CD4-positive, alpha-beta T cell treated with Interleukin-15 for 4 hours (primary cell): ENCODE measurements at places on chromosomes 16 and 17.

GRCh38 chr17:30915833-30916611, 5.7 kb upstream of the ADAP2 start:
- no peak for DNase-seq

GRCh38 chr17:352421-353212, at the start of gene RPH3AL:
RPH3AL (minus strand) TSS chr17:352807; CDS start chr17:327543, 25,264 bp downstream.
- no peak for DNase-seq

DNA sequence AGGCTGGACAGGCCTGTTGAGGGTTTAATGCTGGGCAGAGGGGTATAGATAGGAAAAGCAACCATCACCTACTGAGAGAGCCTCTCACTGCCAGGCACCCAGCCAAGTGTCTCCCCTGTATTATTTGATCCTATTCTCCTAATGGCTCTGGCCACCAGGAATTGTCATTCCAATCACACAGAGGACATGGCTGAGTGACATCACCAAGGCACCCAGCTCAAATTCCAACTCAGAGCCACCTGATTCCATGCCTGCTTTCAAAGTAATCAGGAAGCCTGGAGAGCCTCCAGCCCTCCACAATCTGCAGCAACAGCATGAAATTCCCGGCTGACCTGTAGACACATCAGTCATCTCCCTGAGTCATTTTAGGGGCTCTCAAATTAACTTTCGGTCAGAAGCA, 368.9 kb upstream of the C16orf82 start:
- DNase-seq = no peak

DNA sequence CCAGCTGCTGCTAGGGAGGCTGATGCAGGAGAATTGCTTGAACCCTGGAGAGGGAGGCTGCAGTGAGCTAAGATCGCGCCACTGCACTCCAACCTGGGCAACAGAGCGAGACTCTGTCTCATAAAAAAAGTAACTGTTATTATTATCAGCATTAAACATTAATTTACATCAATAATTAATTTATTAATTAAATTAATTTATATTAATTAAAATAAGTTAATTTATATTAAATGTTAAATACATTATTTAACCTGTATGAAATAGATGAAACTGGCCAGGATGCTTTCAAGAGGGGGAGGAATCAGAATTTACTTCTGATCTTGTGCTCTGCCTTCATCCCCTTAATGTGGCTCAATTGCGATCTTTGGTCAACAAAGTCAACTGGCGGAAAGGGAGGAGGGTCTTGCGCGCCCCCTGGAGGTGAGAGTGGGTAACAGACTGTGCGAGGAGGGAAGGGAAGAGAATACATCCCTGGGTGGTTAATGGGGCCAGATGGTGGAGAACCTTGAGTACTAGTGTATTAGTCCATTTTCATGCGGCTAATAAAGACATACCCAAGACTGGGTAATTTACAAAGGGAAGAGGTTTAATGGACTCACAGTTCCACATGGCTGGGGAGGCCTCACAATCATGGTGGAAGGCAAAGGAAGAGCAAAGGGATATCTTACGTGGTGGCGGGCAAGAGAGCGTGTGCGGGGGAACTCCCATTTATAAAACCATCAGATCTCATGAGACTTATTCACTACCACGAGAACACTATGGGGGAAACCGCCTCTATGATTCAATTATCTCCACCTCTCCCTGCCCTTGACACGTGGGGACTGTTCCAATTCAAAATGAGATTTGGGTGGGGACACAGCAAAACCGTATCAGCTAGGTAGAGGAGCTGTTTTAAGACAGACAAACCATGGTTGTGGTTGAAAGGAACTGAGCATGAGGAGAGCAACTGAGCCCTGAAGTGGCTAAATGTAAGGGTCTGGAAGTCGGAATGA, 15.7 kb upstream of the CPPED1 start:
- DNase-seq = peak; percentile 73

GRCh38 chr16:7391694-7392093, 59.0 kb downstream of the RBFOX1 start:
- DNase-seq = no peak

DNA sequence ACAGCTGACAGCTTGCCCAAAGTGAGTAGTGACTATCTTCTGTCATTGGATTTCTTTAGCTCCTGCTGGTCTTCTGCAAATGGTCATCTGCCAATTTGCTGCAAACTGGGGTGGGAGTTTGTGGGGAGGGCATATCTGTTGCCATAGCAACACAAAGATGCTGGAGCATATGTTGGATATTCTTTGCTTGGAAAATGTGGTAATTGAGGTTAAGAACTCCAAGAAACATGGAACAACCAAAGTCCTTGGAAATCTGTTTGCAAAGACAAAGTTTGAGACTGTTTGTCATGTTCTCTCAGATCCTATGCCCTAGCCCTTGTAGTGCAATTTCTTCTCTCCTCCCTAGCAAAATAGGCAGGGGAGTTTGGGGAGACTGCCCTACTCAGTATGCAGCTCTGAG, 155.3 kb downstream of the PRKCB start:
- DNase-seq = no peak

GRCh38 chr16:57299009-57299718, 14.7 kb upstream of the PLLP start:
- peak; percentile 53 for DNase-seq

DNA sequence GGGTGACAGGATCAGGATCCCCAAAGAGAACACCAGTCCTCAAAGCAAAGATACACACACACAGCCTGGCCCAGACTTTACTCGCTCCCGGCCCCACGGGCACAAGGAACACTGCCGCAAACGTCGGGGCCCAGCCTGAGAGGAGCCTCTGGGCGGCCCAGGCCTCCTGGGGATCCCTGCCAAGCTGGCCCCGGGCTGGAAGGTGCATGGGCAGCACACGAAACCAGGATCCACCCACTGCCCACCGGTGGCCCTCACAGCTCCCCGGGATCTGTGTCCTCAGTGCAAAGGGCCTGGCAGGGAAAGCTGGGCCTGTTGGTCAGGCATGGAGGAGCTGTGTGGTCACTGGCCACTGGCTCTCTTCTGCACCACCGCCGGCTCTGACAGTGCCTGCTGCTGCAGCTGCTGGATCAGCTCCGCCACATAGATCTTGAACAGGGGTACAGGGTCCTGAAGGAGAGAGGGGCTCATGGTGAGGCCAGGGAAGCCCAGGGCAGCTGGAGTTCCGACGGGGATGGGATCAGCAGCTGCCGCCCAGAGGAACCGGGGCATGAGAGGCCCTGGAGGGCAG, 2.9 kb downstream of the MRPL28 start:
- no peak for DNase-seq

GRCh38 chr17:78957128-78957527, 22.6 kb downstream of the LGALS3BP start:
- no peak for DNase-seq

DNA sequence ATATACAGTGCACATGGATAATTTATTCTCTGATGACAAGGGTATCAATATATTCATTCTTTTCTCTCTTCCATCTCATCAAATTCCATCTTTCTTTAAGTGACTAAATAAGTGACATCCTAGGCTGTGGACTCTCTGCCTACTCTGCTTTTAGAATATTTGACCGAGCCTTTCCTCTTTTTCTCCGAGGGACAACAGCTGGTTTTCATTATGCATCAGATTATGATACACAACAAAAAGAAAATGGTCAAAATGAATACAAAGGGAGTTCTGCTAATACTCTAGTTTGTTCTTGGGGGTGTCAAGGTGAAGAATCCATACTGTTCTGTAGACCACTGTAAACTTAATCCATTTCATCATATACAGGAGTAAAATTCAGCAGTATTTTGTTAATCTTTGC, 942.6 kb downstream of the KCNJ2 start:
- DNase-seq = no peak

DNA sequence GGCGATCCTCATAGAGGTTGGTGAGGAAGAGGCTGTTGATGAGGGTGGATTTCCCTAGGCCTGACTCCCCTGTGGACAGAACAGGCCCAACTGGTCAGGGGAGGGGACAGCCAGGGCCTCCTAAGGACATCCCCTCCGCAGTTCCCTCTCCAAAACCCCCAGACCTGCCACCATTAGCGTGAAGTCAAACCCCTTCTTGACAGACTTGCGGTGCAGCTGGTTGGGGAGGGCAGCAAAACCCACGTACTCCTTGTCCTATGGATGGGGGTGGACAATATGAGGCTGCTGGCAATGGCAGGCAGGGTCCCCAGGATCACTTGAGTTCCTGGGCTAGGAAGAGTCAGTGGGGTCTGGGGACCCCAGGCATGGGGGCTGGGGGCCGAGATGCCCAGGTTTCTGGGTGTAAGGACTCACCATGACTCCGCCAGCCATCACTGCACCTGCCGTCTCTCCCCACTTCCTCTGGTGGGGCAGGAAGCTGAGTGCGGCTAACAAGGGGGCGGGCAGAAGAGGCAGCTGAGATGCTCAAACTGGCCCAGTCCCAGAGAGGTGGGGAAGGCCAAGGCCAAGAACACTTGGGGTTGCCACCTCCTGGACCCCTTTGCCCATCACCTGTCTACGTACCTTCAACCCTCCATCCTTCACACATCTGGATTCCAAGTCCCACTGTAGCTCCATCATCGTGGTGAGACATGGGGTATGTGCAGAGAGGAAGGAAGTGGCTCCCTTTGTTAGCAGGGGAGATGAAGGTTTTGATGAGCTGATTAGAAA, at the start of gene SEPTIN1:
TSS of gene SEPTIN1 (minus strand) at position 451 of the 771 bp plus-strand sequence. CDS start at position 432, 19 bp downstream.
- peak; percentile 81 for DNase-seq

DNA sequence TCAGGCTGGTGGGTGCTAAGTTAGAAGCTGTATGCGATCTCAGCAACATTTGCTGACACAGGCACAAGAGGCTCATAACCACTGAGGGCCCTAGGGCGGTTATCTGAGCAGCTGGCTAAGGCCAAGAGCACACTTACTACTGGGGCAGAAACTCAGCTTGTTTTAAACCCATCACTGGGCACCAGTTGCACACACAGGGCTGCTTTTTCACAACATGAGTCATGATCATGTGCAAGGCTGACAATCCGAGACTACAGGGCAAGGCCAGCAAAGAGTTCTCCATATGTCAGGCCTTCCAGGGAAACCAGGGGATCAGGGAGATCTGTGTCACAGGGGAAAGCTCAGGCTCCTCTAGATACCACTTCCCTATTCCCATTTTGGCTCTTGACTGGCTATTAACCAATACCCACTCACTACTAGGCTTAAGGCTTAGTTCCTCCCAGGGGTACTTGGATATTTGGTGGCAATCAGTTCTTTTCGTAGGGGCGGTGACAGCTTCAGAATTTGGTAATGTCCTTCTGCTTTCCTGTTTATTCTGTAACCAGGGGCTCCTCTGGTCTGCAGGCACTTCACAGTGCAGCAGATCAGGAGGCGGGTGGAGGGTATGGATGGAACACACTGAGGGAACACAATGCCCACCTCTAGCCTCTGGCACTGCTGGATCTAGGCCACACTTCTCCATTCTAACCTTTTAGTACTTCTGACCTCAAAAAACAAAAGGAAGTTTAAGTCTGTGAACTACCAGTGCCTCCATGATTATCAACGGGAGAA, 44.9 kb upstream of the ERN1 start:
- DNase-seq = no peak

DNA sequence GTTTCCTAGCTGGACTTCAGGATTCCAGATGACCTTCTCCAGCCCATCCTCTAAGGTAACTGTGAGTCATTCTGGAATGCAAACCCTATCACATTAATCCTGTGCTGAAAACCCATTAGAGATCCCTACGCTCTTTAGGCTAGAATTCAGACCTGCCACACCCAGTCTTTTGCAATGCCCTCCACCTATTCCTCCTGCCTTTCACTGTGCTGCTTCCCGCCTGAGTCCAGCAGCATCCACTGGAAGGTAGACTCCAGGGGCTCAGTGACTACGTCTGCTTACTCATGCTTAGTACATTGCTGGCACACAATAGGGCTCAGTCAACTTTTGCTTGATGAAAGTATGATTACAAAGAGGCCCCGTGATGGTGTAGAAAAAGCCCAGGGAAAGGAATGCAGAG, 121.1 kb downstream of the SPACA3 start:
- no peak for DNase-seq

- no peak for DNase-seq
Observed at GRCh38 chr16:9094011-9094846, 2.8 kb downstream of the HAPSTR1 start.

- DNase-seq = no peak
Observed at GRCh38 chr16:13110124-13110796, 208.9 kb downstream of the SHISA9 start.

DNA sequence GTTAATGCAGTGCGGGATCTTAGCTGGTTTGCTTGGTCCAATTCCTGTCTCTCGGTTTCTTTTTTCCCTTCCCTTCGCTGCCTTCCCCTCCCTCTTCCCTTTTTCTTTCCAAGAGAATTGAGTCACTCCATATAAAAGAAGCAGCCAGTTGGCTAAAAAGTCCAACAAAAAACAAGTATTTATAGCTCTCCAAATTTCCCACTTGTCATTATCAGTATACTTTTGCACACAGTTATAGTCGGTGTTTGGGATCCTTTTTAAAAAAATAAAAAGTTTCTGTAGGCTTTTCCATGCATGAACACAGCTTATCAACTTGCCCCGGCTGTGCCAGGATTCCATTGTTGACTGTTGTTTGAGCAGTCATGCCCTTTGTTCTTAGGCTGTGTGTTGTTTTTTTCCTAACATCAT, 24.9 kb downstream of the HMOX2 start:
- no peak for DNase-seq

- no peak for DNase-seq
Observed at GRCh38 chr17:76416457-76416856, 32.0 kb downstream of the SPHK1 start.

- DNase-seq = no peak
Observed at GRCh38 chr17:78972507-78973105, 7.1 kb downstream of the LGALS3BP start.

- DNase-seq = no peak
Observed at GRCh38 chr17:79752175-79752574, 21.4 kb downstream of the ENPP7 start.

GRCh38 chr17:48174833-48175523, 67.4 kb downstream of the SNX11 start:
- no peak for DNase-seq

DNA sequence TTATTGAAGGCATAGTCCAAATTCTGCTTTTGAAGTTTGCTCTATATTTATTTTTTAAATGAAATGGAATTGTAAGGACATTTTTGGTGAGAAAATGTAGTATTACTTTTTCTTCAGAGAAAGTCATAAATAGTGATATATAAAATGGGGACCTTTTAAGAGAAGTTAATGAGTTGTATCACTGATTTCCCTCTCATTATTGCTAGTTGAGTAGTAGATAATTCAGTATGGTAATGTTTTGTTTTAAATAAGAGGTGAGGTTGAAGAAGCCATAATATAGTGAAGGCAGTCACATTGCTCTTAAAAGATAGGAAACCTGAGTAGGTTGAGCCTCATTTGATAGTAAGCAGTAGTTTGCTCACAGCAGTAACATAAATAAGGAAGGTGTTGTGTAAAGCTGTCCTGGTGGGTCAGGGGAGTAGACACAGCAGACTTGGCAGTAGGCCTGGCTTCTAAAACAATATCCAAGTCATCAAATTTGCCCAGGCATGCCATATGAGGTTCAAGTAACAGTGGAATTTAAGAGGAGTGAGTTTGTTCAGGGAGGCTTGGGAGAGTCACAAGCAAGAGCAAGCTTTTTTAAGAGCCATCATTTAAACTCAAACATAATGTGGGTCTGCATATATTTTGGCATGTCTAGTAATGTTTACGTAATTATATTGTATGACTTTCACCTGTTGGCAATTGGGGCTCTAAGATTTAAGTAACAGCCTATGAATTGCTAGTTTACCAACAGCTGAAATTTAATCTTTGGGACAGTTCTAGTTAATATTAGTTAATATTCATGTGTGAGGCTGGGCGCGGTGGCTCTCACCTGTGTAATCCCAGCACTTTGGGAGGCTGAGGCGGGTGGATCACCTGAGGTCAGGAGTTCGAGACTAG, 6.5 kb downstream of the NFATC3 start:
- DNase-seq = no peak

GRCh38 chr17:29196769-29197515, 16.7 kb upstream of the MYO18A start:
- DNase-seq = no peak

- no peak for DNase-seq
Observed at GRCh38 chr17:31400481-31400950, 9.0 kb downstream of the RAB11FIP4 start.
